Muscle of leg (tissue), 16 donors: ENCODE measurements at places on chromosomes 1 and 21. TPM values are rescaled to one million over a fixed set of nuclear protein-coding genes. Genes with fewer than 3 reads are reported as not detected.

Gene INAVA
- total RNA-seq: 1.2 TPM

Gene GPR161
- total RNA-seq: 9.8 TPM

Gene NSUN4
- total RNA-seq: 9.0 TPM

Gene CYP4B1
- not detected for total RNA-seq

Gene B3GALT5
- total RNA-seq: 0.27 TPM

Gene ERICH3
- 0.04 TPM for total RNA-seq

Gene SPRR1B
- not detected for total RNA-seq

Gene HOOK1
- total RNA-seq: 1.9 TPM

Gene TTC39A
- 4.8 TPM for total RNA-seq

Gene LCA5L
- total RNA-seq: 0.84 TPM

Gene TMEM54
- 5.2 TPM for total RNA-seq

Gene LCE2D
- not detected for total RNA-seq

Gene PBX1
- total RNA-seq: 42.7 TPM

Gene LCE1F
- total RNA-seq: not detected

Gene CNIH3
- 2.9 TPM for total RNA-seq

Gene OLFML2B
- 78.4 TPM for total RNA-seq

Gene DDX20
- total RNA-seq: 11.7 TPM

Gene NECTIN4
- 0.04 TPM for total RNA-seq

Gene RGS1
- 3.0 TPM for total RNA-seq

Gene HUNK
- total RNA-seq: 4.8 TPM

Gene LHX4
- total RNA-seq: 0.04 TPM

Gene CFHR1
- 0.53 TPM for total RNA-seq

Gene C1orf185
- not detected for total RNA-seq

Gene FBLIM1
- 17.3 TPM for total RNA-seq

Gene FCGR1A
- 1.4 TPM for total RNA-seq

Gene OSCP1
- 7.0 TPM for total RNA-seq

Gene NBPF10
- total RNA-seq: 1.8 TPM

Gene GUCA2A
- total RNA-seq: not detected

Gene HSF2BP
- total RNA-seq: 1.2 TPM

Gene UBASH3A
- 0.04 TPM for total RNA-seq

Gene GLIS1
- total RNA-seq: not detected

Gene UMODL1
- total RNA-seq: 0.04 TPM

Gene MYBPH
- 109 TPM for total RNA-seq

Gene PPFIA4
- total RNA-seq: 22.4 TPM

Gene ACTL8
- not detected for total RNA-seq

Gene FGR
- 1.4 TPM for total RNA-seq

Gene PKP1
- total RNA-seq: 3.3 TPM

Gene SLC9C2
- not detected for total RNA-seq

Gene CBR3
- 4.0 TPM for total RNA-seq

Gene NRAS
- 46.2 TPM for total RNA-seq

Gene FABP3
- total RNA-seq: 169 TPM

Gene C1orf141
- total RNA-seq: not detected

Gene BEND5
- total RNA-seq: 11.8 TPM
